ENCODE measurements at places on chromosomes 7 and 10.
A peak's percentile ranks its signal among the peaks of the same experiment; 100 is the strongest.

- DNase-seq = no peak
Measured at GRCh38 chr7:98107313-98107721, 655 bp downstream of the LMTK2 start.

DNA sequence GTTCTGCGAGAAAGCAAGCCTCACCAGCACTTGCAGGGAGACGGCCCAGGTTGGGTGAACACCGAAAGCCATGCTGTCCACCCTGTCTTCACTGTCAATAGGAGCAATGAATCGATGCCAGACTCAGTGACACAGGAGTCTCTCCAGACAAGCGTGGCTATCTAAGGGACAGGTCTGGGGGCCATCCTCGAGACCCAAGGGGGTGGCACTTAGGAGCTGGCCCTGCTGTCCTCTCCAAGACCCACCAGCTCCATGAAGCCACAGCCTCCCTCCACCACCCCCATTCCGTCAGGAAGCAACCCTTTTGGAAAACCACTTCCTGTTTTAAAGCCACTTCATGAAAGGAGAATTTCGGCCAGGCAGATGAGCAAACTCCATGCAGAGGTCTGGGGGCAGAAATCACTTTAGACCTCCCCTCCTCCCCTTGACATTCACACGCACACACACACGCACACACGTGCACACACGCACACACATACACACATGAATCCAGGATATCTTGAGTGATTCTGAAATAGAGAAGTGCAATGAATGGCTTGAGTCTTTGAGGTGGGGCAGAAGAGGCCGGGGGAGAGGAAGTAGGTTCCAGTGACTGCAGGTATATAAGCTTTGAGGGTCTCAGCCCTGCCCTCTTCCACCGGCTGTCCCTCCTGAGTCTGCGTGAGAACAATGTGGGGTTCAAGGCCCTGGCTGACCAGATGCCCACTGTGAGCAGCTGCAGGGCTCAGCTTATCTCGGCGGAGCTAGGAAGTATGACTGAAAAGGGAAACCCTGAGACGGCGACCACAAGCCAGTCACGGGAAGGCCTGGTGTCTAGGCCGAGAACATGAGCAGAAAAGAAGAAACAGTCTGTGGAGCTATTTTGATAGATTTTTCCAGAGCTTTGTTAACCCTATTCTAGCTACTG lies 25.0 kb downstream of the RGS10 start:
- DNase-seq = no peak

DNA sequence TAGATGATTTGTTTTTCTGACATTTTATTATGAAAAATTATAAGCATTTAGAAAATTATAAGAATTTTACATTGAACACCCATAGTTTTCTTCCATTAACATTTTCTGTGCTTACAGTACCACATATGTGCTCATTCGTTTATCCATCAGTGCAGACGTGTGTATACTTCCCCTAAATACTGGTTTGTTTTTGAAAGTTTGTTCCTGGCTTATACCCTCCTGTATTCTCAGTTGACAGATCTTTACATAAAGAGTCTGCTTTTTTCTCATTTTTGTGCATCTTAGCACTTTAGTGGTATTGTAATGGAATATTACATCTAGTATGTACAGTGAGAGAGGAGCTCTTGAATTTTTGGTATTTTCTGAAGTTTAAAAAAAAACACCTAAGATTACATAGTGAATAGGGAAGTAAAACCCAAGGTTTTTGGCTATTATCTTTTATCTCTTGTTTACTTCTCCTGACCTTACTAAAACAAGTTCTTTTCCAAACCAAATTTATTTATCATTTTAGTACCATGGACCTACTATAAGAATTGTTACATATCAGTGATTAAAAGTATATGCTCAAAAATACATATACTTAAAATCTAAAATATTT lies 8.1 kb downstream of the DLD start:
- no peak for DNase-seq

GRCh38 chr7:4022265-4022664 lies 659.8 kb upstream of the FOXK1 start:
- DNase-seq = no peak

DNA sequence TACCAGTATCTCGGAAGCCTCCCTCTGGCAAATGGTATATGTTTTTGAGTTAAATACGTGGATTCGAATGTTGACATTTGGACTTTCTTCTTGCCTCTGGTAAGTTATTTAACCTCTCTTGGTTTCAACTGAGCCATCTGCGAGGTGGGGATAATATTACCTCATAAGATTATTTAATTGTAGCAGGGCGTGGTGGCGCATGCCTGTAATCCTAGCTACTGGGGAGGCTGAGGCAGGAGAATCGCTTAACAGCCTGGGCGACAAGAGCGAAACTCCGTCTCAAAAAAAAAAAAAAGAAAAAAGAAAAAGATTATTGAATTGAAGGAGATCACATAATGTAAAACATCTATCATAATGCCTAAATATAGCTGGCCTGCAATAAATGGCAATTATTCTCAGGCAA lies 396 bp upstream of the TAF5 start:
- no peak for DNase-seq

DNA sequence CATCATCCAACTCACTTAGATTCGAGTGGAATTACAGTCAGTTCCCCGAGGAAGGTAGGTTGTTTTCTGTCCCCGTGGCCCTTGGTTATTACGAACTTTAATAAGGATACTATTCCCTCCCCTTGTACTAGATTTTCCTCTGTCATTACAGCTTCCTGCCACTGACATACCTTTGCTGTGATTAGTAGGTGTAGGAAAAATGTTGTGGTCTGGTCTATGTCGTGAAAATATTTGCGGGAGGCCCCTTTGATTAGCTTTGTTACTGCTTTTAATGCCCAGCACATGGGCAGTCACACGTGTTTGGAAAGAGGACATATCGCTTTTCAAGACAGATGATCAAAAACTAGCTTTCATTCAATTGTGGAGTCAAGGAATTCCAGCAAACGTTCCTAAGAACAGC lies 92.2 kb downstream of the GATA3 start:
- DNase-seq = no peak

GRCh38 chr7:74097937-74098614 lies 14.5 kb downstream of the LIMK1 start:
- no peak for DNase-seq

DNA sequence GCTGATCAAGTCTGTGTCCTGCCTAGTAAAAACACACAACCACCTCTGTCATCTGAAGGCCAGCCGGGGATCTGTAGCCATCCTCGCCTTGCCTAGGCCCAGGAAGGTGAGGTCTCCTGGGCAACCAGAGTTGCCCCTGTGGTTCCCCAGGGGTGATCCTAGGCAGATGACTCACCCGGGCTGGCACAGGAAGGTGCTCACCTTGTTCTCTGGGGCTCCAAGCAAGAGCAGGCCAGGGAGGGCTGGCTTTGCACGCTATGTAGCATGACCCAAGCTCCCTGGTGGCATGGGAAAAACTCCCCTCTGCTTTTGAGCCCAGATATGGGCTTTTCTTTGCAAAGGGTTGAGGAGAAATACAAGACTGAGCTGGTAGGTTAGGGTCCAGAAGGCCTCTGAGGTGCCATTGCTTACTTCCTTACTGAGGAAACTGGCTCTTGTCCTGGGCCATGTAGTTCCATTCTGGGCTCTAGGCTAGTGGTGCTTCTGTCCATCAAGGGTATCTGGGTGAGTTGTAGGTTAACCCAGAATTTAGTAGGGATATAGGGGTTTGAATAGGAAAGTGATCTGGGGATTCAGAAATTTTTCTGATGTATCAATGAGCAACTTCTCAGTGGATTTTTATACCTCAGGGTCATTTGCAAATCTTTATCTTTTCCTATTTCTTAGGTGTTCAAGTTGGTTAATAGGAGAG lies 112.0 kb downstream of the NT5C2 start:
- DNase-seq = no peak

- DNase-seq = no peak
Measured at GRCh38 chr7:69588773-69589172, 9.5 kb upstream of the AUTS2 start.

- no peak for DNase-seq
Measured at GRCh38 chr7:95601316-95601715, 5.0 kb upstream of the PDK4 start.

DNA sequence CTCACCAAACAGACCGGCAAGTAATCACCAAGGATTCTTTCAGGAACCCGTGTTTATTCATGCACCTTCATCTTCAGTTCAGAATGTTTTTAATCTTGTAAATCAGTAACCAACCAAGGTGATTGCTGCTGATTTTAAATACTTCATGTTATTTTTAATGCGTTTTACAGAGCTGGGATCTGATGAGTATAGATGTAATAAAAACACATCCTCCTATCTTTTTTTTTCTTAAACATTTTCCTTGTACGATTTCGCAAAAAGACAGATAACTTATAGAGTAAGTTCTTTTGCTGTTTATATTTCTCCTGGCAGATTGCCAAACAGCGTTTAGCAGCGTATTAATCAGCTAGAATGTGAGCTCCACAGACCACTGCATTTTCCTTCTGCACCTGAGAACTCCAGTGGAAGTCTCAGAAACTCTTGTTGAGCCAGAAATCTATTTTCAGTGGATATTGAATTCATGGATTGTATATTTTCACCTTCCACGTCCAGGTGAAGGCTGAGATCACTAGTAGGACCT lies 397.8 kb upstream of the NRP1 start:
- no peak for DNase-seq

DNA sequence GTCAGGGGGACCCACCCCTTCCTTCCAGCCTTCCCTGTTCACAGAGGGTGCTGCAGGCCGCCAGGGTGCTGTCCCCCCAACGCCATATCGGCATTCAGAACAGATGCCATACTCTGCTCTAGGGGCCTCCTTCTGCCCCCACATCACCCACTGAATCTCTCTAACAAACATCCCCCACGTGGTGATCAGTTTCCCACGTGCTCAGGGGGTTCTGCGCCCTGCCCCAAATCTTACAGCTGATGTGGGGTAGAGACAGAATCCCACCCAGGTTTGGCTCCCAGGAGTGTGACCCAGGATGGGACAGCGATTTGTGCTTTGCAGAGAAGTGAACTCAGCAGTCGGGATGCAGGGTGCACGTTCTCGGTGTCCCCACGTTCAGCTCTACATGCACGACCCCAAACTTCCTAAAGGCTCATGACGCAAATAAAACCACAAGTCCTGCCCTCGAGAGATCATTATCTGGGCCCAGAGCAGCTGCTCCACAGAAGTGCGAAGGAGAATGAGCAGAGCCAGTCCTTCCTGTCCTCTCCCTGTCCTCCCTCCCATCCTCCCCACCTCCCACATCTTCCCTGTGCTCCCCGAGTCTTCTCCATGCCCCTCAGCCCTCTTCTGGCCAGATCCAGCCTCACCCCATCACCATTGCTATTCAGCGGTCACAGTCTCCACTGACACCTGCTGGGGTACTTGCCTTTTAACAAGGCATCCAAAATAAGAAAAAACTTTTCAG lies 423.4 kb downstream of the DNAJB6 start:
- DNase-seq = no peak

DNA sequence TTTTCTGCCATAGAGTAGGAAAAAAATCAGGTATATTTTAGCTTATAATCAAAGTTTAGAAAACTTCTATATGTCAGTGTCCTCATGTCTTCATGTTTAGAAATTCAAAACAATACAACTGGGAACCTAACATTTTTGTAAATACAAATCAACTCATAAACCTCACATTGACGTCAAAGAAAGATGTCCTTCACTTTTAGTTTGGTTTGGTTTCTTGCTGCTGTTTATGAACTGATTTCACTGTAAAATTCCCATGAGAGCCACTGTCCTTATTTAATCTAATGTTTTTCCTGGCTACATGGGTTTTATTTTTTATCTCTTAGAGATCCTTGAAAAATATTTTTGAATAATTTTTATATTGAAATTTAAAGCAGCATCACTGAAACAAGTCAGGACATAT lies 208.4 kb downstream of the DYNC1I1 start:
- DNase-seq = no peak

- DNase-seq = no peak
Measured at GRCh38 chr7:50674299-50674698, 108.4 kb downstream of the GRB10 start.

GRCh38 chr10:126227762-126228134 lies 160.5 kb downstream of the ADAM12 start:
- no peak for DNase-seq

- DNase-seq = no peak
Measured at GRCh38 chr7:137316648-137317353, 26.7 kb downstream of the PTN start.

DNA sequence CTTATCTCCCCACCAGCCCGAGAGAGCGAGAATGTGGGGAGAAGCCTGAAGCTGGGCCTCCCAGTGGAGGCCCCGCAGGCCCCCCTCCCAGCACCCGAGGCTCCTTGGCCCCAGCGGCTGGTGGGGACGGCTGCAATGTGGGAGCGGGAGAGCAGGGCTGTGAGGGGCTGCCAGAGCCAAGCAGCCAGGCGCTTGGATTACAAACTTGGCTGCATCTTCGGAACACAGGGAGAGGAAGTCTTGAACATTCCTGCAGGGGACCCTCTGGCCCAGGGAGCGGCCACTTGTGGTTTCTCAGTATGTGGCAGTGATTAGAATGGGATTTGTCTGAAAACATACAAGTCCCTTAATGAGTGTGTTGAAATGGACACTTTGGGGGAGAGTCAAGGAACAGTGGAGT lies 23.2 kb downstream of the ELN start:
- no peak for DNase-seq

DNA sequence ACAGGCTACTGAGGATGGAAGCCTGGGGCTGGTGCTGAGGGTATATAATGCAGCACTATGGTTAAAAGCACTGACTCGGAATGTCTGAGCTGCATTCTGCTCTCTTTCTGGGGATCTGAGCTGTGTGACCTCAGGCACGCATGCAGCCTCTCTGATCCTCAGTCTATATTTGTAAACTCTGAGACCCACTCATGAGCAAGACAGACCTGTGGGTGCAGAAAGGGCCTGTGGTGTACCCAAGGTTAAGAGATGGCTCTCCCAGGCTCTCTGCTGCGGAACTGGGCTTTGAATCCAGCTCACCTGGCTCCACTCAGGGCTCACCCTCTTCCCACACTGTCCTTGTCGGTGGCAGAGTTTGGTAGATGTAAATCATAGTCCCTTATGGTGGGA lies 89.9 kb downstream of the CHST15 start:
- no peak for DNase-seq

- DNase-seq = no peak
Measured at GRCh38 chr7:150489782-150490181, 24.9 kb upstream of the GIMAP7 start.

- no peak for DNase-seq
Measured at GRCh38 chr10:58918887-58919286, 257.6 kb upstream of the PHYHIPL start.

GRCh38 chr10:81696609-81697388 lies 178.2 kb upstream of the NRG3 start:
- peak; percentile 10 for DNase-seq

DNA sequence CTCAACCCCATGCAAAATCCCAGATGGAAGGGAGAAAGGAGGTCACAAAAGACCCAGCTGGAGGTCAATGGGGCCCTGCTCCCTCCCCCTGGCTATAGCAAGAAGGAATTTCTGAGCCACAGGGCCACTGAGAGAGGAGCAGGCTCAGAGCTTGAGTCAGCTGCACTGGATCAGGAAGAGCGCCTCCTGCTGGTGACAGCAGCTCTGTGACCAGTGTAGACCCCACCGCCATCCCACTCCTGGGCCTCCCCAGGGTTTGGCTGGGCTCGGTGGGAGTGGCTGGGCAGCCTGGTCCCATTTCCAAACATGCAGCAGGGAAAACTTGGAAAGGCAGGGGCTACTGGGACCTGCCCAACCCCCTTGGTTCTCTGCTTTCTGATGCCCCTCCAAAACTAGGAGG lies 31.5 kb upstream of the PRLHR start:
- no peak for DNase-seq

GRCh38 chr7:50863053-50863452 lies 80.4 kb upstream of the GRB10 start:
- DNase-seq = no peak

GRCh38 chr7:47384755-47385535 lies 197.0 kb downstream of the TNS3 start:
- DNase-seq = no peak

All from HuH-7 (cell line).